ENCODE measurements at places on chromosomes 3 and 15. TPM values are rescaled to one million over a fixed set of nuclear protein-coding genes. Genes with fewer than 3 reads are reported as not detected.
A peak's percentile ranks its signal among the peaks of the same experiment; 100 is the strongest.

DNA sequence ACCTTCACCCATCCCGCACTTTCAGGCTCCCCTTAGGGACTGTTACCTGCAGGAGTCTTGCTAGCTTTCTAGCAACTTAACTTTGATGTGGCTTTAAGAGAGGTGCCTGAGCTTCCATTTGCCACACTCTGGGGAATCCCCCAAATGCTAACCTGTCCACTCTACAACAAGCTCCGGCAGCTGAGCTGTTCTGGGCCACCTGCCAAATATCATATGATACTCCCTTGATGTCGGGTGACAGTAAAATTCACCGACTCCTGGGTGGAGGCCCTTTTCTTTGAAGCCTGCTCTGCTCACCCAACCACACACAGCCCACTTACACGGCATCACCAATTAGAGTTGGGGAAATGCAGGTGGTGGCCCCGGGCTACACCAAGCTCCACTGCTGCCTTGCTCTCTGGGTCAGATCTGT, 38.0 kb upstream of the XCR1 start:
- peak; percentile 40 for DNase-seq

- DNase-seq, result no peak
Measured at GRCh38 chr3:132342610-132343009, 25.4 kb downstream of the ACP3 start.

- peak; percentile 75 for DNase-seq
Measured at GRCh38 chr15:90191794-90192509, 9.2 kb upstream of the SEMA4B start.

GRCh38 chr15:60528530-60528929, 49.6 kb upstream of the ICE2 start:
- no peak for DNase-seq

GRCh38 chr15:47731230-47731629, 13.9 kb downstream of the SEMA6D start:
- DNase-seq, result no peak

- DNase-seq, result no peak
Measured at GRCh38 chr3:137165117-137165806, 207.5 kb downstream of the IL20RB start.

DNA sequence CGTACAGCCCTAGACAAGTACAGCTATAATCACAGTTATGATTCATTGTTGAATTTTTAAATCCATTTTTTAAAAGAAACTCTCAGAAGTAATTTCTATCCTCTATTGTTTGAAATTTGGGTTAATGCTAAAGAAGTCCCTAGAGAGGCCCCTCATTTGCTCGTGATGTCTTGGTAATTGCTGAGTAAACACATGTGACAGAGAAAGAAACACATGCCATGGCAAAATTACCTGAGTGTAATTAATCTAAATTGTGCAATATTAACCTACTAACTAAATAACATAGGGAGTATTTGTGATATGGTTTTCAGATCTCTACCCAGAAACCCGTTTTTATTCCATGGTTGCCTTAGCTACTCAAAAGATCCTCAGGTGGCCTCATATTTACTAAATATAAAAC, 10.8 kb downstream of the NEK10 start:
- DNase-seq, result no peak

GRCh38 chr3:170132335-170132734, 49.2 kb downstream of the PHC3 start:
- DNase-seq, result no peak

DNA sequence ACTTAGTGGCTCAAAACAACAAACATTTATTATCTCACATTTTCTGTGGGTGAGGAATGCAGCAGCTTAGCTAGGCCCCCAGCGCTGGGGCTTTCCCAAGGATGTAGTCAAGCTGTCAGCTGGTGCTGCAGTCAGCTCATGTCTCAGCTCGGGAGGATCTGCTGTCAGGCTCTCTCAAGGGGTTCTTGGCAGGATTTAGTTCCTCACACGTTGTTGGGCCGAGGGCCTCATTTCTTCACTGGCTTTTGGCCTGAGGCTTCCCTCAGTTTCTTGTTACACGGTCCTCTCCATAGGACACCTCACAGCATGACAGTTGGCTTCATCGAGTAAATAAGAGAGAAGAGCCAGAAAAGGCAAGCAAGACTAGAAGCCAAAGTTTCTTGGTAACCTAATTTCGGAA, 13.7 kb upstream of the U2SURP start:
- no peak for DNase-seq

GRCh38 chr3:178671377-178671776, 135.1 kb downstream of the KCNMB2 start:
- no peak for DNase-seq

- DNase-seq, result no peak
Measured at GRCh38 chr3:18538463-18539230, 113.5 kb upstream of the SATB1 start.

DNA sequence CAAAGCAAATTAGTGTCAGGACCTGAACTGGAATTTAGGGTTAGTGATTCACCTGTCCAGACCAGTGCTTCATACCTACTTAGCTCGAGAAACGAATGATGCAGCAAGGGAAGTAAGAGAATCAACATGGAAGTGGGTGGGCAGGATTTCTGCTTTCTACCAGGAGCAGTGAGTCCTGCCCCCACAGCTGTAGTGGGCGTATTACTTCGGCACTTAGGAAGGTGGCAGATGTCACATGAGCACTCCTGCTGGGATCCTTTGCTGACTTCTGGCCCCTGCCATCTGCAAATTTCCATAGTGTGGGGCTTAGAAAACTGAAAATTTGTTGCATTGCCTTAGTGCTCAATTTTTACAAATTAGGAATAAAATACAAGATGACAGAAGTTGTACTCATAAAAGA, 31.2 kb downstream of the RYR3 start:
- DNase-seq, result no peak

GRCh38 chr3:142817897-142818296, 71.0 kb downstream of the PCOLCE2 start:
- no peak for DNase-seq

- DNase-seq, result peak; percentile 36
Measured at GRCh38 chr3:72907131-72907711, 19.4 kb downstream of the GXYLT2 start.

DNA sequence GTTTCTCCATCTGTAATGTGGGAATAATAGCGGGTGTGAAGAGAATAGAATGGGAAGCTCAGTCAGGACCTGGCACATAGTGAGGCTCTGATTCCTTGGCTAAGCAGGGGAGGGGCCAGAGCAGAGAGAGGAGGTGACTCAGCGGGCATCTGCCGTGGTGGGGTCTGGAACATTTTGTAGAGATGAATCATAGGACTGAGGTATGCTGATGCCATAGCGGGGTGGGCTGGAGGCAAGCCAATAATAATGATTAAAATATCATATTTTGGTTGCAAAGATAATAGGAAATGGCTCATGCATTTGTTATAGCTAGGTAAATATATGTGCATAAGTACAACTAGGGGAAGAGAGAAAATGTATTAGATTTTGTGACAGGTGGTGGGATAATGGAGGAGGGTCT, 11.2 kb downstream of the TGM4 start:
- DNase-seq, result no peak

DNA sequence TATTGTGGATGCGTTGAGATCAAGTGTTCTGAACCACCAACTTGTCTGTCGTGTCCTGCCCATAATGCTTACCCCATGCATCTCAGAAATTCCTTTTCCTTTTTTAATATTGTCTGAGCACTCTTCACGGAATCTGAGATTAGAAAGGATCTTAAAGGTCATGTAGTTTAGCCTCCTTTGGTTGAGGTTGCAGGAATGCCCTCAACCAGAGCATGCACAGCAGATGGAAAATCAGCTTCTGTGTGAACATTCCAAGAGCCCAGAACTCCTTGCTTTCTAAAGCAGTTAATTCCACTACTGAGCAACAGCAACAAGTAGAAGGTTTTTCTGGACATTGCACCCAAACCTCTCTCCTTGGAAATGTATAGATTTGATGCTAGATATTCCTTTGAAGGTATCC, 153.7 kb downstream of the TPRG1 start:
- DNase-seq, result no peak

- DNase-seq, result no peak
Measured at GRCh38 chr3:85525264-85525663, 566.5 kb downstream of the CADM2 start.

GRCh38 chr15:57312318-57313133, 63.8 kb upstream of the CGNL1 start:
- peak; percentile 34 for DNase-seq

Gene ARNT2
- total RNA-seq, result 8.5 TPM

Gene MYRIP
- 4.8 TPM for total RNA-seq

Gene EOGT
- 34.2 TPM for total RNA-seq

Gene PRC1
- total RNA-seq, result 10.5 TPM

Gene GABRR3
- not detected for total RNA-seq

Gene SCAMP5
- total RNA-seq, result 7.5 TPM

Gene CLRN1
- not detected for total RNA-seq

Gene ADAMTS17
- 5.1 TPM for total RNA-seq
